Activated naive CD4-positive, alpha-beta T cell treated with anti-CD3 and anti-CD28 coated beads for 36 hours (primary cell): ENCODE measurements at places on chromosomes 2 and 18. TPM values are rescaled to one million over a fixed set of nuclear protein-coding genes. Genes with fewer than 3 reads are reported as not detected.
A peak's percentile ranks its signal among the peaks of the same experiment; 100 is the strongest.

GRCh38 chr2:172248381-172248780, 145.7 kb upstream of the DLX2 start:
- H3K27ac ChIP-seq, result no peak overlapping the region
- no peaks in the 10 kb centered on the region for H3K27me3 ChIP-seq
- H3K4me3 ChIP-seq, result no peak overlapping the region
- no peak for DNase-seq

GPR45 gene
- total RNA-seq, result not detected

- H3K4me1 ChIP-seq, result peaks cover 5% of the 10 kb centered on the region
- no peak within 1 kb of the TSS for H3K4me3 ChIP-seq
- H3K27me3 ChIP-seq, result peaks cover 57% of the 10 kb centered on the region
- H3K27ac ChIP-seq, result no peak within 1 kb of the TSS
- no peaks in the 10 kb centered on the region for H3K36me3 ChIP-seq
- peak; percentile 53 for DNase-seq
Observed at GRCh38 chr2:26692279-26692896, at the start of gene KCNK3. Gene KCNK3 (plus strand): TSS chr2:26692722. CDS start chr2:26692876, 154 bp downstream.

- H3K27ac ChIP-seq, result no peak overlapping the region
- no peaks in the 10 kb centered on the region for H3K27me3 ChIP-seq
- H3K4me3 ChIP-seq, result no peak overlapping the region
- peaks cover 1% of the 10 kb centered on the region for H3K4me1 ChIP-seq
- peaks cover 3% of the 10 kb centered on the region for H3K36me3 ChIP-seq
- no peak for DNase-seq
Observed at GRCh38 chr2:200394045-200394444, 87.6 kb downstream of the SPATS2L start.

DNA sequence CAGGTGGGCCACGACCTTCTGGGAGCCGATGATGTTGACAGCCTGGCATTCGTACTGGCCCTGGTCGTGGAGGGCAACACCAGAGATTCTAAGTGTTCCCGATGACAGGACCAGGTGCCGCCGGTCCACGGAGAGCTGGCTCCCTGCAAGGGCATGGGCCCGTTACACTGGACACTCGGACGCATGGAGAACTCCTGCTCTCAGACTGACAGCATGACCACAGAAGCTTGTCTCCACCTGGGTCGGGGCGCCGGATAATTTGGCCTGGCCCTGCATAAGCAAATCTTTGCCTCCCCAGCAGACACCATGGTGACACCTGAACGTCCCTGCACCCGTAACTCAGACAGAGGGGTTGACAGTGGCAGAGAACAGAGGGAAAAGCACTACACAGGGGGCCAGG, 80.7 kb downstream of the PXDN start:
- no peaks in the 10 kb centered on the region for H3K36me3 ChIP-seq
- no peak overlapping the region for H3K27ac ChIP-seq
- H3K27me3 ChIP-seq, result peaks cover 9% of the 10 kb centered on the region
- H3K4me3 ChIP-seq, result no peak overlapping the region
- DNase-seq, result no peak

GRCh38 chr2:40130251-40130994, 321.5 kb downstream of the SLC8A1 start:
- H3K36me3 ChIP-seq, result no peaks in the 10 kb centered on the region
- no peaks in the 10 kb centered on the region for H3K4me1 ChIP-seq
- no peak for DNase-seq
- no peak overlapping the region for H3K4me3 ChIP-seq

- DNase-seq, result peak; percentile 48
- peaks cover 8% of the 10 kb centered on the region for H3K36me3 ChIP-seq
- H3K4me3 ChIP-seq, result peak overlapping the region; percentile 88
- H3K27me3 ChIP-seq, result no peaks in the 10 kb centered on the region
- H3K27ac ChIP-seq, result peak overlapping the region; percentile 98
- H3K4me1 ChIP-seq, result peaks cover 49% of the 10 kb centered on the region
Observed at GRCh38 chr2:161136696-161137324, 23.4 kb upstream of the TANK start.
